ENCODE measurements at places on chromosomes 7 and 10.

- no peak for DNase-seq
Observed at GRCh38 chr7:118629898-118630438, 405.5 kb downstream of the ANKRD7 start.

GRCh38 chr7:95772771-95773581 is 622 bp downstream of the DYNC1I1 start:
- peak; percentile 95 for DNase-seq

- no peak for DNase-seq
Observed at GRCh38 chr10:57679916-57680315, 587.8 kb downstream of the IPMK start.

DNA sequence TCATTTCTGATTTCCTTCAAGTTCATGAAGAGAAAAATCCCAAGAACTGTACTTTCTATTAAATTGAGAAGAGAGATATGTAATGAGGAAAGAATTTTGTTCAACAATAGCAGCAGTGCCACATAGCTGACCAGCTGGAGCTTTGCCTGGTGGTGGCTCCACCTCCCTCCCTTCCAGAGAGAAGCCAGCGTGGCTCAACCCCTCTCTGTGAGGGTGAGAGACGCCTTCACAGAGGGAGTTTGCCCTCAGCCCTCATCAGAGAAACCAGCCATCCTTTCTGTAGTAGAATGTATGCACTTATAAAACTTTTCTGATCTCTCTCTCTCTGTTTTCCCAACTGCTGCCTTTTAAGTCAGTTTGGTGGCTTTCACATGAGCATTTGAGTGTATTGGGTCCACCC is 20.5 kb upstream of the COL1A2 start:
- no peak for DNase-seq

GRCh38 chr10:129057856-129058663 is 409.0 kb upstream of the MGMT start:
- no peak for DNase-seq

DNA sequence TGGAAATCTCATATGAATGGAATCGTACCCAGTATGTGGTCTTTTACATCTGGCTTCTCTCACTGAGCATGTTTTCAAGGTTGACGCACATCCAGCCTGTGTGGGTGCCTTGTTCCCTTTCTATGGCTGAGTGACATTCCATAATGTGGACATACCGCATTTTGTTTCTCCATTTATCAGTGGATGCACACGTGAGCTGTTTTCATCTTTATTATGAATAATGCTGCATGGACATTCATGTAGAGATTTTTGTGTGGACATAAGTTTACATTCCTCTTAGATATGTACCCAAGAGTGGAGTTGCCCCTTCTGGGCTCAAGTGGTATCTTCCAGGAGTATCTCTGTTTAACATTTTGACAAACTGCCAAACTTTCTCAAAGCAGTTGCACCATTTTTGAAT is 1.3 kb upstream of the SCART1 start:
- no peak for DNase-seq

- DNase-seq, result no peak
Observed at GRCh38 chr10:62113680-62114079, 155.0 kb downstream of the RTKN2 start.
